ENCODE measurements at places on chromosomes 1 and 21.
A peak's percentile ranks its signal among the peaks of the same experiment; 100 is the strongest.

DNA sequence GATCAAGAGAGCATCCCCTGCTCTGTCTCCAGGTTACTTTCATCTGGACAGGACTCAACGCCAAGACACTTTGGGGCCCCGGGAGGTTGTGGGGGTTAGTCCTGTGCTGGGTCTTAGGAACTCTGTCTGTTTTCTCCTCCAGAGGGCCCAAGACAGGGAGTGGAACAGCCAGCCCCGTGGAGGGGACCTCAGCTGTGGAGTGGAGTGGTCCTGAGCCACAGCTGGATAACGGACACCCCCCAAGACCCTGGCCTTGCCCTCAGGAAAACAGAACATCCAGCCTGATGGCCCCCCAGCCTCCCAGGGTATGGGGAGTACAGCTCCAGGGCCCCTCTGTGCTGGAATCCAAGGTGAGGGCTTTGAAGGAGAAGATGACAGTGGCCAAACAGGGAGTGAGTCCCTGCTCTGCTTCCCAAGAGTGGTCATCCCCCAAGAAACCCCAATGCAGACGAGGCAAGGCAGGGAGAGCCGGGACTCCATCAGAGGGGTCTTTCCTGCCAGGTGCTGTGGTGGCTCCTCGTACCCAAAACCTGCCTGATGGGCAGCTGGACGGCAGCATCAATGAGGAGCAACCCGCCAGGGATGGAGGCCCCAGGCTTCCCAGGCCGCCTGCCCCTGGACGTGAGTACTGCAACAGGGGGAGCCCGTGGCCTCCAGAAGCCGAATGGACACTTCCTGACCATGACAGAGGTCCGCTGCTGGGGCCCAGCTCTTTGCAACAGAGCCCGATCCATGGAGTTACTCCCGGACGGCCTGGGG is 3.5 kb downstream of the KIAA1614 start:
- no peak for DNase-seq

DNA sequence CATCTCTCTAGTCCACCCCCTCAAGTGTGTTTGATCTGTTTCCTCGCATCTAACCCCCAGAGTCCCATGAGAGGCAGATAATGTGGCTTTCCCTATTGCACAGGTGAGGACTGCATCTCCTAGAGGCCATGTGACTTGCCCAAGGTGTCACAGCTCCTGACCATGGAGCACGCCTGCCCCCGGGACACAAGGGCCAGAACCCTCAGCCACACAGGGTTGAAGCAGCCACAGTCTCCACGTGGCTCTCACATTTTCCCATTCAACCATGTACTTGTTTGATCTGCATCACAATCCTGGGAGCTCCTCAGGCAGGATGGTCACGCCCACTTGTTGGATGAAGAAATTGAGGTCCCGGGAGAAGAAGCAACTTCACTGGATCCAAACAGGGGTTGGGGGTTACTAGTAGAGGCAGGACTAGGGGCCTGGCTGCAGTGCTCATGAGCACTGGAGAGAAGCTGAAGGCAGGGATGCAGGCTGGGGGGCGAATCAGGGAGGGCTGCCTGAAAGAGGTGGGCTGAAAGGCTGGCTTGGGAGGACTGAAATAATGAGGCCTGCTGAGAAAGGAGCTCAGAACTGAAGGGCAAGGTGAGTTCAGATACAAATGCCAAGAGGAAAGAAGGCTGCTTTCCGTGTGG is 207.9 kb downstream of the PTPRU start:
- no peak for DNase-seq

DNA sequence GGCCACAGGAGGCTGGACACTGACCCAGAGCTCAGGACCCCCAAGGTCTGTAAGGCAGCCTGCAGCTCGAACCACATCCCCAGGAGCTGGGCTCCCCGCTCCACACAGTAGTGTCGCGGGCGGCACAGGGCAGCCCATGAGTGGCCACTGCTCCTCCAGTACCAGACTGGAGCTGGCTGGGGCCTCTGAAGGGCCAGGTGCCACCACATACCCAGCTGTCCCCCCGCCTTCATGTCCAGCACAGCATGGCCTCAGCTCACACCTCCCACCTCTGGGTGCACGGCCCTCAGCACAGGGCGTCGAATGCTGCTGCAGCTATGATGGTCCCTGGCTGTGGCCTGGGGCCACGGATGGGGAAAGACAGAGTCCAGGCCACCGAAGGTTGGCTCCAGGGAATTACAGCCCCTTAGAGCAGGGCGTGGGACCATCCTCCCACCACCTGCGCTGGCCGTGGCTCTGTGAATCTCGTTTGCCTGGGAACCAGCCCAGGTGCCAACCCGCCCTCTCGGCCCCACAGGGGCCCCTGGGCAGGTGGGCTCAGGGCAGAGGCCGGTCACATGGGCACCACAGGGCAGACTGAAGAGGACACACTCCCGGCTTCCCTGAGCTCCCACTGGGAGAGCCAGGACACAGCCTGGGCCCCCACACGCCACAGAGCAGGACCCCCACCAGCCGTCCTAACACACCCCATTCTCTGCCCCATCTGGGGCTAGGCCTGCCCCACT is 2.1 kb upstream of the TNFRSF4 start:
- no peak for DNase-seq

GRCh38 chr1:27366411-27367159 is at the start of gene MAP3K6:
Gene MAP3K6 (minus strand): TSS chr1:27366961. CDS start chr1:27366597, 364 bp downstream.
- DNase-seq: peak; percentile 69

DNA sequence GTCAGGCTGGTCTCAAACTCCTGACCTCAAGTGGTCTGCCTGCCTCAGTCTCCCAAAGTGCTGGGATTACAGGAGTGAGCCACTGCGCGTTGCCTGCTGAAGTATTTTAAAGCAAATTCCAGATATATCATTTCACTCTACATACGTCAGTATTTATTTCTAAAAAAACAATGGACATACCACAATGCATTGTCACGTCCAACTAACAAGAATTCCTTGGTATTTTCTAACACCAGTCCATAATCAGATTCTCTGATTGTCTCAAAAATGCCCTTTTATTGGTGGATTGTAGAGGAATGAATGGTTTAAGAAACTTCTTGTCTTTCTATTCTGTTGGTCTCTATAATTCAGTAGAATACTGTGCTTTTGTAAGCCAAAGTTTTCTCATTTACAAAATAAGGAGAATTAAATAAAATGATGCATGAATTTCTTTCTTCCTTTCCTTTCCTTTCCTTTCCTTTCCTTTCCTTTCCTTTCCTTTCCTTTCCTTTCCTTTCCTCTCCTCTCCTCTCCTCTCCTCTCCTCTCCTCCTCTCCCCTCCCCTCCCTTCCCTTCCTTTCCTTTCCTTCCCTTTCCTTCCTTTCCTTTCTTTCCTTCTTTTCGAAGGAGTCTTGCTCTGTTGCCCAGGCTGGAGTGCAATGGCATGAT is 55.8 kb downstream of the VPS13D start:
- no peak for DNase-seq

DNA sequence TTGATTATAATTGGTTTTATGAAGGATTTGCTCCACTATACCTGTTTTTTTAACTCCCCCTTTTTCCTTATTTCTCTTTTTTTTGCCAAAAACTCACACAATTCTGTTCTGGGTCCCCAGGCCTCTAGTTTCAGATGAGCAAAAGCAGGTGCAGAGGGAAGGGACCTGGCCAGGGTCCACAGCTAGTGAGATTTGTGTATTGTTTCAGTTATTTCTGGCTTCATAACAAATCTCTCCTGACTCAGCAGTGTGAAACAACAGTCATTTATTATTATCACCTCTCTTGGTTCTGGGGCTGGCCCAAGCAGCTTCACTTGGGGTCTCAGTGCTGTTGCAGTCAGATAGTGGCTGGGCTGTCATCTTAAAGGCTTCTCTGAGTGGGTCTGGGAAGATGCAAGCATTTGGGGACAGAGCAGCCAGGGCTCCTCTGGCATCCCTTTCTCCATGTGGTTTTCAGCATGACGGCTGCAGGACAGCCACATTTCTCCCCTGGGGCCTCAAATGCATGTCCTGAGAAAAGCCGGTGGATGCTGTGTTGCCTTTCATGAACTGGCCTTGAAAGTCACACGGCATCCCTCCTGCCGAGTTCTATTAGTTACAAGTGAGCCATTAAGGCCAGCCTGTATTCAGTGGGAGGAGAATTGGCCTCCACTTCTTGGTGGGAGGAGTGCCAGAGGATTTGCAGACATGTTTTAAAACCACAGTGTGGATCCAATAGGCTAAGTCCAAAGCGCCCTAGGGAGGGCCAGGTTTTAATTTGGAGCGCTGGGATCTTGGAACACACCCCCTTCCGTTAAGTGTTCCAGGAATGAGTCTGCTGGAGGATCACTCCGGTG is 137.1 kb downstream of the CAMTA1 start:
- no peak for DNase-seq

GRCh38 chr1:85707267-85707989 is 805 bp downstream of the ZNHIT6 start:
- DNase-seq: no peak

DNA sequence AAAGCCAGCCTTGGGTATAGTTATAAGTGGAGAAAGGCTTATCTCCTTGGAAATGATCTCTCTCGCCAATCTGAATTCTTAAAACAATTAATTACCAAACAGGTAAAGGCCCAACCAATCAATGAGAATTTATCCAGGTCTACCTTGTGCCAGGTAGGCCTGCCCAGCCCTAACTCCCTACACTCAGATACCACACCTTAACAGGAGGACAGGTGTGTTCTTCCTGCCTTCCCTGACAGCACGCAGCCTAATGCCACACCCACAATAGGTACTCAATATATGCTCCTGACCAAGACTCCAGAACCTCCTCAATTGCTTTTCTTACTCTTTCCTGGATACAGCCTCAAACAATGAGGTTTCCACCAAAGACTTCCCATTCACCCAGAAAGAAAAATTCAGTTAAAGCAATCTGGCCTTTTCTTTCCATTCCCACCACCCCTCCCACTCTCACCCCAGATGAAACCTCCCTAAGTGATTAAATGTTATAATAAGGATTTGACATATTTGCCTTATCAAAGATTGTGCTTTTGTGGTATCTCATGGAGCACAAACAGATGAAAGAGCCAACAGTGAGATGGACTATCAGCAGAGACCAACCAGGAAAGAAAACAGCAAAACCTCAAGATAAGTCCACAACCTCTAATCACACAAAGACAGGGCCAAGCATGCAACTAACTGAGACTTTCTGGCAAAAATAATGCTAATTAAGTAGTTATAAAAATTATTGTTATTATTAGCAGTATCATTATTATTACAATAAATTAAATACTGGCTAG is 25.6 kb downstream of the TRABD2B start:
- no peak for DNase-seq

DNA sequence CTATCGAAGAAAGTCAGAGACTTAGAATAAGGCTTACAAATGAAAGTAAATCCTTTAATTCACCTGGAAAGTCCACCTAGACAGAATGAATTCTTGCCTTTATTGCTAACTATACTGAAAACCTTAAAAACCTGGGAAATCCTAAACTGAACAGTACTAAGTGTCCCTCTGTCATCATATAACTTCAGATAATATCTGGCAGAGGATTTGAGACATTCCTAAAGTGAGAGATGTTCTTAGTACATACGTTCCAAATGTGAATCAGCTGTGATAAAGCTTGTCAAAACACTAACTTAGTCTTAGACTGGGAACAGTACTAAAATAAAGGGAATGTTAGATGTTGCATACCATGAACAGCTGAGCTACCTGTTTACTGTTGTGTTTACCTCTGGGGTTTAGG is 121.7 kb downstream of the TNFSF18 start:
- DNase-seq: no peak

- DNase-seq: no peak
These were observed 23.5 kb downstream of the ADARB1 start for GRCh38 chr21:45097827-45098387.

- DNase-seq: no peak
These were observed 553.3 kb upstream of the ZRANB2 start for GRCh38 chr1:71634159-71634558.

GRCh38 chr1:46619656-46620258 is 3.1 kb upstream of the MOB3C start:
- DNase-seq: no peak

DNA sequence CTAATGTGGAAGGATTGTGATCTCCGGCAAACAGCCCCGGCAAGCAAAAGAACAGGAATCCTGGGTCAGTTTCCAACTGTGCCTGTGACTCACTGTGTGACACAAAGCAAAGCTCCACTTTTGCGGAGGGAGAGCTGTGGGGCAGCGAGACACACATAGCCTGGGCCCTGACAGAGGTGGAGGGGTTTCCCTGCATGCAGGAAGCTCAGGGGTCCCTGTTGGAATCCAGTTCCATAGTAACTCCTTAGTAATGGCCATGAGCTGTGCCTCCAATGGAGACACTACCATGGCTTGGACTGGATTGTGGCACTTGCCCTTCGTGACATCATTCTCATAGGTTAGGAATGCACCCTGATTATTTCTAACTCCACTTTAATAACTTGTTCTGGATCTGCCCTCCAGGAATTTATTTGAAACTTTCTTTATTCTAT is 47.0 kb upstream of the ATF3 start:
- DNase-seq: no peak

GRCh38 chr1:18011703-18012102 is 95.9 kb upstream of the IGSF21 start:
- DNase-seq: no peak

GRCh38 chr1:53182111-53182593 is 14.5 kb upstream of the CPT2 start:
- DNase-seq: peak; percentile 77

GRCh38 chr1:46812996-46813857 is 14.4 kb downstream of the CYP4B1 start:
- no peak for DNase-seq

DNA sequence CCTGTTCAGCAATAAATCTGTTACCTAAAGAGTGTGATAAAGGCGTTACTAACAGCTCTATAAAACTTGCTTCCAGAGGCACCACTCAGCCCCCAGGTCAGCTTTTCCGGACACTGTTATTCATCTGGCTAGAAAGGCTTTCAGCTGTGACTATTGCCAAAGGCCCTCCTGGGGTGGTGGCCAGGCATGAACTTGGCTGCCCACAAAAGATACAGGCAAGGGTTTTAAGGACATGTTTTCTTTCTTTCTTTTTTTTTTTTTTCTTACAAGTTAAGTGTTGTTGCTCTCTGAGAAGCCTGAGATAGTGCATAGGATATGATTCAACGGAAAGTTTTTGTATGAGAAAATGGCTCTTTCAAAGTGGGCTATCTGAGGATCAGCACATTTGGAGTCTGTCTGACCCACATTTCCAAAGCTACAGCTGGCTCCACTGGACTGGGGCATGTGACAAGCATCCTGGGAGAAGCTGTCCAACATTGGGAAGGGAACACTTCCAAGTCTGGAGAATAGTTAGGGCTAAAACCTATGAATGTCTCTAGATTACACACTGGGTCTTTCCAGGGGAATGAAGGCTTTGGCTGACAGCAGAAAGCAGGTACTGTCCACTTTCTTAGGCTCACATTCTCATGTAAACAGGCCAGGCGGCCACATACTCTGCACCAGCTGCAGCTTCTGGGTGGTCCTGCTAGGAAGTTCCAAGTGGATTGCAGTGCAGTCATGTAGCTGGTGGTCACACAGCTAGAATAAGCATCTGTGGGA is 639.7 kb downstream of the LMO4 start:
- no peak for DNase-seq

GRCh38 chr1:106621853-106622252 is 434.6 kb upstream of the PRMT6 start:
- no peak for DNase-seq
